H54 (cell line): ENCODE measurements at places on chromosomes 13 and 19.

DNA sequence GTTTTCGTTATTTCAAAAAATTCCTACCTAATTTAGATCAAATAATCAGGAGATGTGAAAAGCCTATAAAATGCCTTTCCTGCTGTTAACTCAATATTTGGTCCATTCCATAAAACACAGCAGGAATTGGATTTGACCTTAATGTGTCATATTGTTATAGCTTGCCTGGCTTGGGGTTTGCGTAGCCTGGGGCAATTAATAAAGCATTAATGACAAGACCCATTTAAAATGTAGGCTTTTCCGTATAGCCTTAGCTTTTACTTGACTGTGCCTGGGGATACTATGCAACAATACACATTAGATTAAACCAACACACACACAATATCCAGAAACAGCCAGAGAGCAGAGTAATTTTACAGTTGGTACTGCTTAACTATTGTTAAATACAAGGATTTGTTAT lies 117.2 kb upstream of the MAB21L1 start:
- DNase-seq: no peak

GRCh38 chr13:113762075-113762474 lies 3.0 kb downstream of the TMEM255B start:
- no peak for DNase-seq

- DNase-seq: no peak
Observed at GRCh38 chr13:94242554-94242953, 236.9 kb downstream of the DCT start.

DNA sequence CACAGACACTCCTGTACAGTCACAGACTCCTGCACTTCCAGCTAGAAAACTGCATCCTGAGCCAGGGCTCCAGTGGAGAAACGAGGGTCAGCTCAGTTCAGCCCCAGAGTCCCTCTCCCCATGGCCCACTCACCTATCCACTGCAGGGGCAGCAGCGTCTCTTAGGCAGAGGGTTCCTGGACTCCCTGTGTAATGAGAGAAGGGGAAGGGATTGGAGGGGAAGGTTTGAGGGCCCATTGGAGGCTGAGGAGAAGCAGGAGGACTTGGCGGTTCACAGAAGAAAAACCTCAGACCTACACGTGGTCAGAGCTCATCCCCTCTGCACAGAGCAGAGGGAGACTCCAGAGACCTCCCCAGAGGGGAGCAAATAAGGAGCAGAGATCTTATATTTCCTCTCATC lies 9.2 kb upstream of the CEACAM18 start:
- DNase-seq: no peak

- DNase-seq: no peak
Observed at GRCh38 chr19:15274477-15274876, 42.2 kb upstream of the EPHX3 start.

GRCh38 chr13:113585896-113586295 lies 1.3 kb downstream of the TFDP1 start:
- no peak for DNase-seq

- DNase-seq: no peak
Observed at GRCh38 chr13:101698400-101698799, 245.9 kb downstream of the ITGBL1 start.
